Smooth muscle cell of trachea (primary cell): ENCODE measurements at places on chromosomes 7 and 10. TPM values are rescaled to one million over a fixed set of nuclear protein-coding genes. Genes with fewer than 3 reads are reported as not detected.

IFIT2 gene
- total RNA-seq, result 8.7 and 15.7 TPM in 2 replicates

ATG9B gene
- total RNA-seq, result under 0.01 and 0.15 TPM in 2 replicates

TRIL gene
- 0.50 and 0.58 TPM in 2 replicates for total RNA-seq

TLX1 gene
- not detected in 2 replicates for total RNA-seq

CALML3 gene
- total RNA-seq, result not detected in 2 replicates

TYW1B gene
- total RNA-seq, result 5.2 and 5.8 TPM in 2 replicates

CPA4 gene
- total RNA-seq, result 3.8 and 8.4 TPM in 2 replicates

PHYHIPL gene
- total RNA-seq, result under 0.01 TPM in 1 of 2 replicates, not detected in the other

ACTL6B gene
- not detected in 2 replicates for total RNA-seq

FAM180A gene
- total RNA-seq, result 68.3 and 80.0 TPM in 2 replicates

PWWP2B gene
- 8.6 and 22.2 TPM in 2 replicates for total RNA-seq

IGFBP3 gene
- total RNA-seq, result 11.6 and 33.7 TPM in 2 replicates

SRGN gene
- 16.7 and 25.8 TPM in 2 replicates for total RNA-seq

HELLS gene
- 5.8 and 62.1 TPM in 2 replicates for total RNA-seq

OPN4 gene
- not detected in 2 replicates for total RNA-seq

RGS10 gene
- 55.7 and 58.5 TPM in 2 replicates for total RNA-seq

DNAJC12 gene
- total RNA-seq, result 2.0 and 2.5 TPM in 2 replicates

CCDC6 gene
- 34.7 and 42.2 TPM in 2 replicates for total RNA-seq

UPK3B gene
- total RNA-seq, result 0.44 TPM in 1 of 2 replicates, not detected in the other

PPP1R3C gene
- 65.9 and 200 TPM in 2 replicates for total RNA-seq

TBL2 gene
- total RNA-seq, result 66.2 and 135 TPM in 2 replicates

FBXO24 gene
- total RNA-seq, result 0.15 and 0.33 TPM in 2 replicates

TAS2R41 gene
- 0.17 TPM in 1 of 2 replicates, not detected in the other for total RNA-seq

ATP6V1F gene
- 85.5 and 156 TPM in 2 replicates for total RNA-seq

MEIG1 gene
- 0.50 TPM in 1 of 2 replicates, not detected in the other for total RNA-seq

TFR2 gene
- total RNA-seq, result 0.33 TPM in 1 of 2 replicates, not detected in the other

COL1A2 gene
- total RNA-seq, result 5,033 and 9,631 TPM in 2 replicates

CTAGE15 gene
- total RNA-seq, result not detected in 2 replicates

ADCY1 gene
- total RNA-seq, result 4.8 and 29.4 TPM in 2 replicates

PLA2G12B gene
- total RNA-seq, result not detected in 2 replicates

TMEM26 gene
- total RNA-seq, result 1.7 and 2.8 TPM in 2 replicates

PKD2L1 gene
- not detected in 2 replicates for total RNA-seq

PNLIP gene
- total RNA-seq, result not detected in 2 replicates

CRYGN gene
- total RNA-seq, result 0.58 and 0.83 TPM in 2 replicates

GRK5 gene
- total RNA-seq, result 31.0 and 46.5 TPM in 2 replicates

FOXI2 gene
- not detected in 2 replicates for total RNA-seq

ITGB8 gene
- total RNA-seq, result 25.0 and 56.9 TPM in 2 replicates

SHH gene
- under 0.01 TPM in 1 of 2 replicates, not detected in the other for total RNA-seq

CNNM1 gene
- 0.15 and 0.33 TPM in 2 replicates for total RNA-seq

MYL10 gene
- not detected in 2 replicates for total RNA-seq

NUTM2A gene
- 0.29 and 2.3 TPM in 2 replicates for total RNA-seq

AGFG2 gene
- total RNA-seq, result 6.1 and 8.4 TPM in 2 replicates

FAM171A1 gene
- total RNA-seq, result 14.0 and 22.7 TPM in 2 replicates

MEOX2 gene
- 0.83 and 6.1 TPM in 2 replicates for total RNA-seq
